Mesenteric fat pad (tissue), 1 donor: ENCODE measurements at places on chromosomes 4 and X.

DNA sequence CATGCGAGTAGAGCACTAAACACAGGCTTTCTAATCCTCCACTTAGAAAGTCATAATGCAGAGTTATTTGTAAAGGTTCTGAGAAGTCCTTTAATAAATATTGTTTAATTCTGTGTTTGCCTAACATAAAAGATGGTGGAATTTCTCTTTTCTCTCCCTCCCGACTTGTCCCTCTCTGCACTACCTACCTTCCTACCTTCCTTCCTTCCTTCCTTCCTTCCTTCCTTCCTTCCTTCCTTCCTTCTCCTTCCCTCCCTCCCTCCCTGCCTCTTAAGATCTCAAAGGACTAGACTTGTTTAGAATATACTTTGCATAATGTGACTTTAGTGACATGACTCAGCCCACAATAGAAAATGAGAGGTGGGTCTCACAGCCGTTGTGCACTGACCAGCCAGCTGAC, 156.3 kb upstream of the TAPT1 start:
- no peak for DNase-seq

- no peak for DNase-seq
Observed at GRCh38 chrX:9955506-9955905, 11.7 kb upstream of the CLDN34 start.

DNA sequence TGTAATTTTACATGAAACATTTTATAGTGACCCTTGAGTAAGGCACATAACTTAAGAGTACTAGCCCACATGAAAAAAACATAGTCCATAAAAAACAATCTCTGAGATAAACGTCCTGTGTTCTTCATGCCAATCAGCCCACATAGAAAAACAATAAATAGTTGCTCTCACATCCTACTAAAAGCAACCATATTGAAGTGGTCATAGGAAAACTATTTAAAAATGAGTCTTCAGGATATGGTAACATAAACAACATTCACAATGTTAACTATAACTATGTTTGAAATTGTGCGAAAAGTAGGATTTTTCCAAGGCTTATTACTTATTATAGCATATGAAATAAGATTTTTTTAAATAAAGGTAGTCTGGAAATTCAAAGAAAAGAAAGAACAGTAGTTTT, 77.1 kb upstream of the EPHA5 start:
- DNase-seq, result no peak

GRCh38 chr4:183635741-183636140, 23.2 kb downstream of the RWDD4 start:
- DNase-seq, result no peak

DNA sequence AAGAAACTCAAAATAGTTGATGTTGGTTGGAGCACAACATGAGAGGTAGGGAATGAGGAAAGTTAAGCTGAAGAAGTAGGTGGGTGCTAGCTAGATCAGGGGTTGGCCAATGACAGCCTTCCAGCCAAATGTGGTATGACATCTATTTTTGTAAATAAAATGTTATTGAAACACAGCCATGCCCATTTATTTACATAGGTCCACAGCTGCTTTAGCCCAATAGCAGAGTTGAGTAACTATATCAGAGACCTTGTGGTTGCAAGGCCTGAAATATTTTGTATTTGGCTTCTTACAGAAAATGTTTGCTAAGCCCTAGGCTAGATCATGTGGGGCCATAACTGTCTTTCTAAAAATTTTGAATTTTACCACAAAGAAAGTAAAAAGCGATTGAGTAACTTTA, 234.9 kb upstream of the CTSO start:
- no peak for DNase-seq

DNA sequence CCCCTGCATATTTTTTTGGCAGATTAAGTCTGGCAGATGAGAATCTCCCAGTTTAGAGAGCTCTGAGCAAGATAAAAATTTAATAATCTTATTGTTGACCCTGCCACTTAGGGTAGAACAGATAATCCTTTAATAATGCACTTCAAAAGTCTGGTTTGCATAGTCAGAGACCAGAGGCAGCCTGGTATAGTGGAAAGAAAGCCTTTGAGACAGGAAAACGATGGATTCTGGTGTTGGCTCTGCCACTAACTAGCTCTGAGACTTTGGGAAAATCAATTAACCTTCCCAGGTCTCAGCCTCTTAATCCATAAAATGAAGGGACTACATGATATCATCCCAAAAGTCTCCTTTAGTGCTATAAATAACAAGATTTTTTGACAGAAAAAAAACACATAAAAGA, 824.5 kb downstream of the STIM2 start:
- DNase-seq, result no peak

GRCh38 chrX:33211356-33212260, at the start of gene DMD:
Gene DMD (minus strand): TSS chrX:33211549. CDS start chrX:33211312, 237 bp downstream.
- no peak for DNase-seq

GRCh38 chrX:101483705-101484104, 1.6 kb upstream of the ARMCX4 start:
- no peak for DNase-seq

GRCh38 chrX:72461288-72461687, 111.4 kb downstream of the HDAC8 start:
- no peak for DNase-seq

DNA sequence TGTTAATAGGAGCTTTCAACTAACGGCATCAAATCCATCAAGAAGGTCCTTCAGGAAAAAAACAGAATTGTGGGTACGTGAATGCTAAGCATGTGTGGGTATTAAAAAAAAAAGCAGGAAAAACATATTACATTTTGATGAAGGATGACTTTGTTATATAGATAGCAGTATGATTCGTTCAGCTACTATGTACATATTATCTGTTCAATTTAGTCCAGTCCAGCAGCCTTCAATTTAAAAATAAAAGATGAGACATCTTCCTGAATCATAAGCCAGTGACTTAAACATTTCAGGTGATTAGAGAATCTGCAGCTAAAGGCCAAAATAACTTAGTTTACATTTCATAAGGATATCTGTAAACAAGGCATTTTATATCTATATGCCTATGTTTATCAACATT, 63.4 kb downstream of the LCORL start:
- DNase-seq, result no peak

DNA sequence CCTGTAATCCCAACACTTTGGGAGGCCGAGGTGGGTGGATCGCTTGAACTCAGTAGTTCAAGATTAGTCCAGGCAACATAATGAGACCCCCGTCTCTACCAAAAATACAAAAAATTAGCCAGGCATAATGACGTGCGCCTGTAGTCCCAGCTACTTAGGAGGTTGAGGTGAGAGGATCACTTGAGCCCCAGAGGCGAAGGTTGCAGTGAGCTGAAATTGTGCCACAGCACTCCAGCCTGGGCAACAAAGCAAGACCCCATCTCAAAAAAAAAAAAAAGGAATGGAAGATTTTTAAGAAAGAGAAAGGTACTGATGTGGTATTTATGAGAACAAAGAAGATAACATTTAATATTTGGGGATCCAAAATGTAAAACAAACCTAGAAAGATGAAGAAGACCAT, 27.0 kb upstream of the NMU start:
- no peak for DNase-seq

GRCh38 chrX:56783450-56783831, 54.4 kb downstream of the NBDY start:
- no peak for DNase-seq

DNA sequence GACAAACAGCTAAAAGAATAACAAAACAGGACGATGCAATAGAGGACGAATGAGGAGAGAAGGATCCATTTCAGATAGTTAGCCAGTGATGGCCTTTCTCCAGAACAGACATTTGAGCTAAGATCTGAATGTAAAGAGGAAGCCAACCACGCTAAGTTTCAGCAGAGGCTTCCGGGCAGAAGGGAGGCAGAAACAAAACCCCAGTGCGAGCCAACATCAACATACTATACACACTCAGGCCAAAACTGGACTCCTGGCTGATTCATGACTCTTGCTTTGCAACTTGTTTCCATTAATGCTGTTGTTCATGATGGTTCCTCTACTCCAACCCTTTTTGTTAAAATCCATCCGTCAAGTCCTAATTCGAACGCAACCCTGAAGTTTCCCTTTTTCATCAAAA, 730.3 kb downstream of the TRIML1 start:
- DNase-seq, result no peak

DNA sequence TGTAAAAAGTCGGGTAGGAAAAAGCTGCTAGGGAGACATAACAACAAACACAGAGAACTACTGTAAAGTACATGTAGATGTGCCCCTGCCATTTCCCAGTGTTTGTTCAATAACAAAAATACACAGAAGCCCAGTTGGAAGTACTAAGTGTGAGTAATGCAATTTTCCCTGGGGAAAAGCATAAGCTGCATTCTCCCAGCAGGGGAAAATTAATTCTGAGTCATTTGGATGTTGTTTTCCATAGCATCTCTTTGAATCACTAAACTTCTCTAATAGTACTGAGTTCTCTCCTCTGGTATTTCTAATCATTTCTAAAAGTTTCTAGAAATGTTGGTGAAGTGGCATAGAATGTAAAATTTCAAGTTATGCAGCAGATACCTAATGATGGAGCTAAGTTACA, 1114.9 kb downstream of the C4orf33 start:
- DNase-seq, result no peak

DNA sequence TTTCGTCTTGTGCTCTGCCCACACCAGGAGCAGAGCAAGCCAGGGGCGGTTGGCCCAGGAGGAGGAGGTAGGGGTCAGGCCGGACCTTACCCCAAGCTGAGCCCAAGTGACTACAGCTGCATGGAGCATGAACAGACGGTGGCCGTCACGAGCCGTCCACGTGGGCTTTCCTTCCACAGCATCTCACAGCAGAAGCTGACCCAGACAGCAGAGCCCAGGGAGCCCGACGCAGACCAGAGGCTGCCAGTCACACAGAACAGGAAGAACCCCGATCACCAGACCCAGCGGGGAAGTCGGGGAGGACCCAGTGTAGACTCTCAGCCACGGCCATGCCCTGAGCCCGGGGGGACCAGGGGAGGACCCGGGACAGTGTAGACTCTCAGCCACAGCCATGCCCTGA, 58.0 kb downstream of the FAM53A start:
- no peak for DNase-seq

GRCh38 chrX:95903490-95903889, 781.2 kb upstream of the DIAPH2 start:
- DNase-seq, result no peak

GRCh38 chr4:83905952-83906351, 370.0 kb downstream of the GPAT3 start:
- no peak for DNase-seq

DNA sequence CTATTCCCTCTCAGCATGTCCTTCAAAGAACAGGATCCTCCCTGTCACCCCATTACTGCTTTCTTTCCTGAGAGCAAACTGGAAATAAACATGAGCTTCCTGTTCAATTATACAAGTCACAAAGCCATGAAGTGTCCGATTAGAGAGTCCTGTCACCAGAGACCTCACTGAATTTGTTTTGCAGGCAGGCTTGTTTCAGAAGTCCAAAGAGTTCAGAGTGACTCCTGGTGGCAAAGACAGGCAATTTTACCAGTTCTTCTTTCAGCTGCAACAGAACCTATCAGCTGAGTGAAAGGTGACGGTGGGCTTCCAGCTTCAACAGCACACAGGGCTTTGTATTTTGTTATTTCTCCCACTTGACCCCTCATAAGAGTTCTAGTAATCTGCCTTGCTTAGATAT, 6.4 kb downstream of the ELK1 start:
- no peak for DNase-seq

- no peak for DNase-seq
Observed at GRCh38 chr4:167020410-167020809, 213.9 kb downstream of the SPOCK3 start.

- DNase-seq, result no peak
Observed at GRCh38 chr4:53974561-53974960, 89.8 kb downstream of the CHIC2 start.

DNA sequence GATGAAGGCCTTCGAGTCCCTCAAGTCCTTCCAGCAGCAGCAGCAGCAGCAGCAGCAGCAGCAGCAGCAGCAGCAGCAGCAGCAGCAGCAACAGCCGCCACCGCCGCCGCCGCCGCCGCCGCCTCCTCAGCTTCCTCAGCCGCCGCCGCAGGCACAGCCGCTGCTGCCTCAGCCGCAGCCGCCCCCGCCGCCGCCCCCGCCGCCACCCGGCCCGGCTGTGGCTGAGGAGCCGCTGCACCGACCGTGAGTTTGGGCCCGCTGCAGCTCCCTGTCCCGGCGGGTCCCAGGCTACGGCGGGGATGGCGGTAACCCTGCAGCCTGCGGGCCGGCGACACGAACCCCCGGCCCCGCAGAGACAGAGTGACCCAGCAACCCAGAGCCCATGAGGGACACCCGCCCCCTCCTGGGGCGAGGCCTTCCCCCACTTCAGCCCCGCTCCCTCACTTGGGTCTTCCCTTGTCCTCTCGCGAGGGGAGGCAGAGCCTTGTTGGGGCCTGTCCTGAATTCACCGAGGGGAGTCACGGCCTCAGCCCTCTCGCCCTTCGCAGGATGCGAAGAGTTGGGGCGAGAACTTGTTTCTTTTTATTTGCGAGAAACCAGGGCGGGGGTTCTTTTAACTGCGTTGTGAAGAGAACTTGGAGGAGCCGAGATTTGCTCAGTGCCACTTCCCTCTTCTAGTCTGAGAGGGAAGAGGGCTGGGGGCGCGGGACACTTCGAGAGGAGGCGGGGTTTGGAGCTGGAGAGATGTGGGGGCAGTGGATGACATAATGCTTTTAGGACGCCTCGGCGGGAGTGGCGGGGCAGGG, 568 bp downstream of the HTT start:
- no peak for DNase-seq

DNA sequence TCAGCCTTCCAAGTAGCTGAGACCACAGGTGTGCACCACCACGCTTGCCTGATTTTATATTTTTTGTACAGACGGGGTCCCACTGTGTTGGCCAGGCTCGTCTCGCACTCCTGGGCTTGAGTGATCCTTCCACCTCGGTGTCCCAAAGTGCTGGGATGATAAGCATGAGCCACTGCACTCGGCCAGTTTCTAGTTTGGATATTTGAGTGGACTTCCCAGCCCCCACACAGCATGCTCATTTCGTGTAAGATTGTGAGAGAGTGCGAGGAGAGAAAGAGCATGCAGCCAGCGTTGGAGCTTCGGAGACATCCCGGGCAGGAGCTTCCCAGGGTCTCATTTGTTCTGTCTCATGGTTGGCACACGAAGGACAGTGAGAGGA, 31.8 kb downstream of the ARSD start:
- DNase-seq, result peak; percentile 26

DNA sequence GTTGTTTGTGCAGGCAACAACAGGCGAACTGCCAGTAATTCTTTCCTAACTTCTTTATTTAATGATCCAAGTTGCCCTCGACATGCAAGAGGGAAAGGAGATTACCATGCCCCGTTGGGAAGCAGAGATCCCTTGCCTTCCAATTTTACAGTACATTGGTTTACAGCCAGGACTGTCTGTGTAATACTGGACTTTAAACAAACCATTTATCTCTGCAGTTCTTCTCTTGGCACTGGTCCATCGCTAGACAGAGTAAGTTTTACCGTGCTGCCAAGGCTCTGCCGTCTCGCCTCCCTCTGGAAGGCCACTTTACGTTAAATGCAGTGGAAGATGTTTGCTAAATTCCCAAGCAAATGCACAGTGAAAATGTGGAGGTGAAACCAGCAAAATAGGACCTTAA, 660.3 kb upstream of the PRKX start:
- no peak for DNase-seq
